Activated naive CD4-positive, alpha-beta T cell (primary cell): ENCODE measurements at places on chromosomes 5 and 9.

- DNase-seq: no peak
These were observed 1.1 kb downstream of the KDM3B start for GRCh38 chr5:138353560-138354080.

DNA sequence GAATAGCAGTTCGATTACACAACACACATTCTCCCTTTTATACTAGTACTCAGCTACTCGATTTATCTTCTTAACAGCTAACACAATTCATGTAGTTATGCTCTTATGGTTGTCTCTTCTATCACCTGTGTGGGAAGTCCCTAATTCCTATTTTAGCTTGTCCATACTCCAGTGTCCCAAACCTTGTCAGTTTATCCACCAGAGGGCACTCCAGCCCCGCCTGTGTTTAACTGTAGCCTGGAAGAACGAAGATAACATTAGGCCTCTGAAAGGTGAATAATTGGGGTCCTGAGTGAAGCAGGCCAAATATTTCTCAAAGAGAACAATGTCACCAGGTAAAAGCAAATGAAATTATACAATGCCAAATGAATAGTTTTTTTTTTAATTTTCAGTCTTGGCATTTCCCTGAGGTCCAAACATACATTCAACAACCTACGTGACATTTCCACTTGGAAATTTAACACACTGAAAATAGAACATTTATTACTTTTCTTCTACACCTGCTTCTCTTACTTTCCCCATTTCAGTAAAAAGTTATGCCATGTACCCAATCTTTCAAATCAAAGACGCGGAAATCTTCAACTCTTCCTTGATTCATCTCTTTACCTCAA is 560.7 kb downstream of the HTR1A start:
- no peak for DNase-seq

DNA sequence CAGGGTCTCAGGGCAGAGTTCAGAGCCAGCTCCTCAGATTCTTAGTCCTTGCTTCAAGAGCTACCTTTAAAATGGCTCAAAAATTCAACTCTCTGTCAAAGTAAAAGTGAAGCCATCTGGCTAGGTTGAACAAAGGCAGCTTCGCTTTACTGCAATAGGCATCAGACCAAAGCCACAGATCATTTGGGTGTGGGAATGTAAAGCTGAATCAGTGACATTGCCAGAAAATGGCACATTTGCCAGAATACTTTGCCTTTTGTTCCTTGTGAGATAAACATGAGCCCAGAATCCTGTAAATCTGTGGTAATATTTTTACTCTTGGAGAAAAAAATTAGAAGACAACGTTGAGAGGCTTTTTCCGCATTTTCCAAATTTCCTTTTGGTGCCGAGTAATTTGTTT is 210.5 kb downstream of the PALM2AKAP2 start:
- no peak for DNase-seq

DNA sequence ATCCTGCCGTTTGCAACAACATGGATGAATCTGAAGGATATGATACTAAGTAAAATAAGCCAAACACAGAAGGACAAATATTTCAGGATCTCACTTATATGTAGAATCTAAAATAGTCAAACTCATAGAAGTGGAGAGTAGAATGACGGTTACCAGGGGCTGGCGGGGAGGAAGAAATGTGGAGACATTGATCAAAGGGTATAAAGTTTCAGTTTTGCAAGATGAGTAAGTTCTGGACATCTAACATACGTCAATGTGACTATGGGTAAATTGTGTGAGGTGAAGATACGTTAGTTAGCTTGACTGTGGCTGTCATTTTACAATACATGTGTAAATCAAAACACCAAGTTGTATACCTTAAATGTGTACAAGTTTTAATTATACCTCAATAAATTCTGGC is 200.3 kb downstream of the SNX18 start:
- no peak for DNase-seq

GRCh38 chr5:158163451-158164295 is 304.7 kb upstream of the CLINT1 start:
- no peak for DNase-seq

- DNase-seq: no peak
These were observed 41.6 kb upstream of the MROH2B start for GRCh38 chr5:41112486-41113455.

DNA sequence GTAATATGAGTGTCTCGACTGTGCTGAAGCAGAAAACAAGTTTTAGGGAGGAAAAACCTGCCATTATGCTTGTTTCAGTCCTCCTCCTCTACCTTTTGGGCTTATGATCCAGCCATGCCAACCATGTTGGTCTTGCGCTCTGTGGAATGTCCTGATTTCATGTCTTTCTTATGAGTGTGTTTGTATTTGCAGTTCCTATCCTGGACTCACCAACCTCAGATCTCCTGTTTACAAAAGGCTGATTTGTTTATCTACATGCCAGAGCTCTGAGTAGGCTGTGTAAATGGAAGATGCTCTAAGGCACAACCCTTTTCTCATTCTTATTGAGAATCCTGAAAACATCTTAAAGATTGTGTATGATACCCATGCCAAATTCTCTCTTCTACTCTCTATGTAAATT is 138.6 kb downstream of the ARHGEF28 start:
- DNase-seq: no peak

- DNase-seq: no peak
These were observed 264.7 kb downstream of the TRIM32 start for GRCh38 chr9:116951588-116952435.

GRCh38 chr5:171436804-171437285 is 17.4 kb downstream of the FGF18 start:
- no peak for DNase-seq

DNA sequence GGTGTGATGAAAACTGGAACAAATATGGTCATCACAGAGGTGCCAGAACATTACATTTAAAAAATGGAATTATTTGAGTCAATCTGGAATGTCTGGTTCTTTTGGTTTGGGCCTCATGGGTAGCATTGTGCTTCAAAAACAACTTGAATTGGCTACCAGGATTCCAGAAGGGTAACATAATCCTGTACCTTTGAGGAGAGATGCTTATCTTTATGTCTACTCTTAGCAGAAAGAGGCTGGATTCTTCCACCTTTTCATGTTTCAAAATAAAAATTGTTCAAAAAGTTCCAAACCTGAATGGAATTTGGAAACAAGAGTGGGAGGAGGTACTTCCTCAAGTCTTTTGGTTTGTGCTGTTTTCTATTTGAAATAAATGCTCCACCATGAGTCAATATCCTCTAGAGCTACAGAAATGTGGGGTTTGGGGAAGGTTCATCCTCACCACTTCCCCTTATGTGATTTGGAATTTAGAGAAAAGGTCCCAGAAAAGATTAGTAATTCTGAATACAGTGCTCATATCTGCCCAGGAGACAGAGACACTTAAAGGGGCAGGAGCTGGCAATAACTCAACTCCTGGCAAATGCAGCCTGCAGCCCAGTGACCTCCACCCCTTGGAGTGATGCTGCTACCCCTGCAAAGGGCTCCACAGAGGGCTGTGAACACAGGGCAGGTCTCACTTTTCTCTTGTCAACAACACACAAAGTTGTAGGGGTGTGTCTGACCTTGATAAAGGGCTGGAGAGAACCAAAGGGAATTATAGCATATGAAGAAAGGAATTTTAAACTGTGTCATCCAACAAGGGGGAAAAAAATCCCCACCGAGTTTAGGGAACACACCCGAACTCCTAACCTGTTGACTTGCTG is 272.8 kb downstream of the CWC27 start:
- no peak for DNase-seq

GRCh38 chr9:135363596-135363995 is 116.0 kb upstream of the PPP1R26 start:
- DNase-seq: no peak

DNA sequence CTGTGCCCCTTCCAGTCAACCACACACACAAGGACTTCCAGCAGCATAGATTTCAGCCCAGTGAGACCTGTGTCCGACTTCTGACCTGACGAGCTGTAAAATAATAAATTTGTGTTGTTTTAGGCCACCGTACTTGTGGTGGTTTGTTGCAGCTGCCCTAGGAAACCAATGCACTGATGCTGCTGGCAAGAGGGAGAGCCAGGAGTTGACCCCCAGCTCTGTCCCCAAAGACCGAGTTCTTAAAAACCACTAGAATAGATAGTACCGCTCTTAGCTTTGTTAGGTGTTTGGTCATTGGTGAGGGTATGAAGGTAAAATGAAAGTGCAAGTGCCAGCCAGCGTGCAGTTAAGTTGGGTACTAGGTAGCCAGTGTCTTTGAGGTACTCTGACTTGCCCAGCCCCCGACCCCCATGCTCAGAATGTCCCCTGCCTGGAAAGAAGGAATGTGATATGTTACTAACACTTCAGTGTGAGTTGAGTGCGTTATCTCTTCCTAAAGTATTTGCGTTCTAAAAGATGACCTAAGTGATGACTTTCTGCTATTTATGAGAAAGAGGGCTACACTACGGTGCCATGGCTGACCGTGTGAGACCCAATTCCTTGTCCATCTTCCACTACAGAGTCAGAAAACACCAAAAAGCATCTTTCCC is 185.6 kb downstream of the AOPEP start:
- no peak for DNase-seq

- DNase-seq: no peak
These were observed 2.8 kb upstream of the CDC20B start for GRCh38 chr5:55175781-55176175.

GRCh38 chr5:59342181-59342580 is 551.3 kb downstream of the PDE4D start:
- DNase-seq: no peak

GRCh38 chr9:125621170-125621569 is 85.8 kb downstream of the MAPKAP1 start:
- no peak for DNase-seq

DNA sequence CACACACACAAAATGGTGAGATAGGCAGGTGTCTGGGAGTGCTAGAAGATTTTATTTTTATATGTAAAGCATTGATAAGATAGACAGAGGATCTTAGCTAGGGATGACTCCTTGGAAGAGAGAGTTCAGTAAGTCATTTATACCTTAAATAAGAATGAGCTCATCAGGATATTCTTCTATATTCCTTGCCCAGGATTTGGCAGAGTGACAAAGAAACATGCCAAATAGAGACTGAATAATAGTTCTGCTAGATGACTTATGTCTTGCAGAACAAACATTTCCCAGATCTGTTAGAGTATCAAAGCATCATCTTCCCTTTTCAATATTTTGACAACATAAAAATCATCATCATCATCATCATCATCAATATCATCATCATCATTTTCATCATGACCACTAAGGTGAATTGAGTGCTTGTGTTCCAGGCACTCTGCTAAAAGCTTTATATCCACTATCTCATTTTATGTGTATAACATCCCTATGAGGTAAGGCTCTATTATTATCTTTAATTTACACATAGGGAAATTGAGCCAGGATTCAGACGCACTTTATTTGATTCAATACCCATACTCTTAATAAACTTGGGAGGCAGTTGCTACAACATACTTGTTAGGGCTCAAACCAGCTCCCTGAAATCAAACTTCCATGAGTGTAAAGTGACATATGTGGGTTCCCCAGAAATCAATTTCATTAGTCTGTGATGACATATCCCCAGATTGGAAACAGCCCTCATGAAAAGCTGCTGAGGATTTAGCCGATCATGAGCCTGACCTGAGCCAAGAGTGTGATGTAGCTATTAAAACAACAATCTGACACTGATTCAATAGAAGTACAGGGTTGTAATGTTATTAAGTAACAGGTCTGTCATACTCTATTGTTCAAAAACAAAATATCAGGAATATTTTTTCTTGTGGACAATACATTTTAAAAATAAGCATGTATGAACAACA is 176.3 kb upstream of the SEMA6A start:
- DNase-seq: no peak
